NCI-H1048 (cell line): ENCODE measurements at places on chromosomes 16 and 17.

GRCh38 chr16:89369266-89369895 is 121.0 kb downstream of the ANKRD11 start:
- no peak for DNase-seq

DNA sequence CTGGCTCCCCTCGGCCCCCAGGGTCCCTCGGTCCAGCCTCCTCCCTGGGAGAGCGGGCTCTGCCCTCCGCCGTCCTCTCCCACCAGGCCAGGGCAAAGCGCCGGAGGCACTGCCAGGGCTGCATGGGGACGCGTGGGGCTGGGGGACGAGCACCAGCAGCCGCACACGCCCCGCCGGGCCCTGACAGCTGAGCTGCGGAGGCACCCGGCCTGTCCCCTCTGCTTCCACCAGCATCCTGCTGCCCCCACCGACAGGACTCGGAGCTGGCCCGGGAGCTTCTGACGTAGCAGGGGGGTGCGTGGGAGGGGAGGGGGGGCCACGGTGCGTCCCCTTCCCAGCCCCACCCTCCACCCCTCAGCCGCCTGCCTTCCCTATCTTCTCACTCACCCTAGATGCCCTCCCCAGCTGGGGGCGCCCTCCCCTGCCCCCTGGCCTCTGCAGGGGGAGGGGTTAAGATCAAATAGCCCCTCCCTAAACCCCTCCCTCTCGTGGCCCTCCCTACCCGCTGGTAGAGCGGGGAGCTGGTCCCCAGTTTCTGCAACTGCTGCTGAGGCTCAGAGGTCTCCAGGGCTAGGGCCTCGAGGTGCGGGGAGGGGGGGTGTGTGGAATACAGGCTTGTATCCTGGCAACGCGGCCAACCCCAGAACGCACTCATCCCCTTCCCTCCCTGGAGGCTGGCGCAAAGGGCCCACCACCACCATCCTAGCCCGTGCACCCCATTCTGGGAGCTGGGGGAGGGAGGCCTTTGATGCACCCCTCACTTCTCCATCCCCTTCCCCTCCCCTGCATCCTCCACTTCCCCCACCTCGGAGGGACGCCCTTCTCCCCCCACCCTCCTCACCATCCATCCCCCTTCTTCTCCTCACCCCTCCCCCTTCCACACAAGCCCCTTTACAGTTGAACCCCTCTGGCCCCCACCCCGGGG is 1.0 kb downstream of the SRCIN1 start:
- no peak for DNase-seq

GRCh38 chr17:7903154-7904103 is 12.7 kb downstream of the RNF227 start:
- no peak for DNase-seq

DNA sequence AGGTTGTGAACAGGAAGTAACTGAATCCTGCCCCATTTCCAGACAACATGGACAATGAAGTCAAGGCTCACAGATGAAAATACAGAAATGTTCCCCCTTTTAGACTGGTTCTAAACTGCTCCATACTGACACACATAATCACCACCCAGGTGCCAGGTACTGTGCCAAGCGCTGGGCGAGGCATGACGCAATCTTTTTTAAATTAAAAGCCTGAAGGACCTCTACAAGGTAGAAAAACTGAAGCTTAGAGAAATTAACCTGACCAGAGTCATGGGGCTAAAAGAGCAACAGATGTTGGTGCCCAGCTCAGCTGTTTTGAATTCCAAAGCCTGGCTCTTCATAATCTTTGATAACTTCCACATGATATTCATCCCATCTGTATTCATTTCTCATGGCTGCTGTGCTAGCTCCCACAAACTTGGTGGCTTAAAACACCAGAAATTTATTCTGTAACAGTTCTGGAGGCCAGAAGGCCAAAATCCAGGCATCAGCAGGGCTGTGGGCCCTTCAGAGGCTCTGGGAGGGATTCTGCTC is 4.9 kb upstream of the RAB11FIP4 start:
- no peak for DNase-seq

- no peak for DNase-seq
These were observed 102.7 kb downstream of the CLEC16A start for GRCh38 chr16:11047057-11047456.

- no peak for DNase-seq
These were observed 2.8 kb upstream of the CACNG1 start for GRCh38 chr17:67041531-67041930.

DNA sequence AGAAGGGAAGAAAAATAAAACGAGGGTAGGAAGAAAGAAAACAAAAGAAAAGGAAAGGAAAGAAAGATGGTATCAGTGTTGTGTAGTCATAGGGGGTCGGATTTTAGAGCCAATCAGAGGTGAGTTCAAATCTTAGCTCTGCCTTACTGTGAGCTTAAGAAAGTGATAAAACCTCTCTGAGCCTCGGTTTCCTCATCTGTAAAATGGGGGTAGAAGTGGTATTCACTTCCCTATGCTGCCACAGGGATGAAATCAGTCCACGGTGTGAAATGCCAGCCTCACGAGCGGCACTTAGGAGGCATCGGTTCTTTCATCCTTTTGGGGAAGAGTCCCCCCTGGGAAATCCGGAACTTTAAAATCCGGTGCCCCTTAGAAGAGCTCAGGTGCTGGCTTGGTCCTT is 6.1 kb downstream of the KCNG4 start:
- no peak for DNase-seq

- DNase-seq = peak; percentile 63
These were observed 151.9 kb downstream of the MSI2 start for GRCh38 chr17:57408071-57408811.

DNA sequence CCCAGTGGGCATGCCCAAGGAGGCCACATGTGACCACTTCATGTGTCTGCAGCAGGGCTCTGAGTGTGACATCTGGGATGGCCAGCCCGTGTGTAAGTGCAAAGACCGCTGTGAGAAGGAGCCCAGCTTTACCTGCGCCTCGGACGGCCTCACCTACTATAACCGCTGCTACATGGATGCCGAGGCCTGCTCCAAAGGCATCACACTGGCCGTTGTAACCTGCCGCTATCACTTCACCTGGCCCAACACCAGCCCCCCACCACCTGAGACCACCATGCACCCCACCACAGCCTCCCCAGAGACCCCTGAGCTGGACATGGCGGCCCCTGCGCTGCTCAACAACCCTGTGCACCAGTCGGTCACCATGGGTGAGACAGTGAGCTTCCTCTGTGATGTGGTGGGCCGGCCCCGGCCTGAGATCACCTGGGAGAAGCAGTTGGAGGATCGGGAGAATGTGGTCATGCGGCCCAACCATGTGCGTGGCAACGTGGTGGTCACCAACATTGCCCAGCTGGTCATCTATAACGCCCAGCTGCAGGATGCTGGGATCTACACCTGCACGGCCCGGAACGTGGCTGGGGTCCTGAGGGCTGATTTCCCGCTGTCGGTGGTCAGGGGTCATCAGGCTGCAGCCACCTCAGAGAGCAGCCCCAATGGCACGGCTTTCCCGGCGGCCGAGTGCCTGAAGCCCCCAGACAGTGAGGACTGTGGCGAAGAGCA is 4.4 kb downstream of the WFIKKN2 start:
- DNase-seq = no peak

DNA sequence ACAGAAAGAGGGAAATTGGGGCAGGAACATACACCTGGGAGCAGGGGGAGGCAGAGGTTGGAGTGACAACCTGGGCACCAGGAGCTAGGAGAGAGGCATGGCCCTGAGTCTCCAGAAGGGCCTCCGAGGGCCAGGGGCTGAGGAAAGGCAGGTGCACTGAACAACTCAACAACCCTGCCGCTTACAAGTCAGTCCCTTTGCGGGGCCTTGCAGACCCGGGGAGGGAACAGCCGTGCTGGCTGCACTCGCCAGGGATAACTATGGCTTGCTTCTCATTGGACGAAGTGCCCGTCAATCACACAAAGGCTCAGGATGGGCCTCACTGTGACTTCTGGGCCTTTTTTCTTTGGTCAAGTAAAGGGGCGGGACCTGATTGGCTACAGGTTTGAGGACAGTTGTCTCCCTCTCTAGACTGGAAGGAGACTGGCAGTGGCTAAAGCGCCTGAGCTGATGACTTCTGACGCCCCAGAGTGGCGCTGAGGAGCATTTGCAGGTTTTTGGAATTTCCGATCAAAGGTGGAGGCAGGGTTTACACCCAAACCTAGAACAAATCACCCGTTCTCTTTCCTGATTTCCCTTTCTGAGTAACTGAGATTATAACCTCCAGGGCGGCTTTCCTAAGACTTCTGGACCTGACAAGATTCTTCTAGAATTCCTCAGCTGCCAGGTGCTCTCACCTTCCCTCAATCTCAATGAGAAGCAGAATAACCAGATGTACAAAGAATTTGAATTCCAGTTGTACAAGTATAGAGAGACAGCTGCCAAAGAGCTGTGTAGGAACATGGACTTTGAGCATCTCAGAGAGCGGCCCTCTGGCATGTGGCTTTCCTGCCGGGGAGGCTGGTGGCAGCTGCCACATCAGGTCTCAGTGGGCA is 27.6 kb upstream of the ST6GALNAC2 start:
- no peak for DNase-seq

DNA sequence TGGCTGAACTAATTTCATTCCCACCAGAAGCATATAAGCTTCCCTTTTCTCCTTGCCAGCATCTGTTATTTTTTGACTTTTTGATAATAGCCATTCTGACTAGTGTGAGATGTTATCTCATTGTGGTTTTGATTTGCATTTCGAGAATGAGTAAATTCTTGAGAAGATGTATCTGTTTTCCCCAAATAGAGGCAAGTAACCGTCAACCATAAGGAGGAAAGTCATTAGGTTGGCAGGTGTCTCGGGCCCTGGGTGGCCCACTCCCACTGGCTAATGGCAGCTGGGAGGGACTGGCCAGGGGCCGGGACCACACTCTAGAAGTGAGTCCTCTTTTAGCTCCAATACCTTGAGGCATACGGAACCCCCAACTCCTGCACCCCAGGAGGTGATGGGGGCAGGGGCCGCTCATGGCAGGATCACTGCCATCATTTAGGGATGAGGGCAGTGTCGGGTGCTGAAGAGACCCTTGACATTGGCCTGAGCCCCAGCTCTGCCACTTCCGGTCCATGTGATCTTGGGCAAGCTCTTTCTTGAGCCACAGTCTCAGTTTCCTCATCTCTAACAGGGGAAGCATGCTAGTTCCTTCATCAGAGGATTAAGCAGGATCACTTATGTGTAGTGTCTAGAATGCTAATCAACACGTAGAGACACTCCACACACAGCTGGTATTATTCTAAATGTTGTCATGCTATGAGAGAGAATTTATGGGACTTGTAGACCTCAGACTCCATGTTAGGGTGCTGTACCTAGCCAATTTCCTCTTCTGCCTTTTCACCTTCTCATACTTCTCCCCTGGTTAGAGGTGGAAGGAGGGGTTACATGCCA is 44.3 kb downstream of the RGS9 start:
- no peak for DNase-seq

- DNase-seq = no peak
These were observed 690 bp downstream of the RHOT1 start for GRCh38 chr17:32142857-32143526.

- DNase-seq = no peak
These were observed 3.5 kb downstream of the CTNS start for GRCh38 chr17:3639981-3640596.

DNA sequence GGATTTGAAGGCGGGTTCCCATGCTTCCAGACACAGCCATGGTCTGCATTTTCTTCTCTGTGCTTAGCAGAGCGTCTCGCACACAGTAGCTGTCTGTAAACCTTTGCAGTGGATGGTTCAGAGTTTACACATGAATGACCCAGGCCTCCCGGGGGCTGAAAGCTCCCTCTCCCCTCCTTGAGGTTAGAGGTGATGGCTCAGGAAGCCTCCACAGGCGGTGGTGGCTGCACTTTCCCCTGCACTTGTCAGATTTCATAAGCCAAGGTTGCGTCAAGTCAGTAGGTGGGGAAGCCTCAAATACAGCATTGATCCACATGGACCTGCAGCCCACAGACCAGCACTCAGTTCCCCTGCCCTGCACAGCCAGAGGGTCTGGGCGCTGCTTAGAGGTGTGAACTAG is 211.9 kb downstream of the KATNIP start:
- no peak for DNase-seq

DNA sequence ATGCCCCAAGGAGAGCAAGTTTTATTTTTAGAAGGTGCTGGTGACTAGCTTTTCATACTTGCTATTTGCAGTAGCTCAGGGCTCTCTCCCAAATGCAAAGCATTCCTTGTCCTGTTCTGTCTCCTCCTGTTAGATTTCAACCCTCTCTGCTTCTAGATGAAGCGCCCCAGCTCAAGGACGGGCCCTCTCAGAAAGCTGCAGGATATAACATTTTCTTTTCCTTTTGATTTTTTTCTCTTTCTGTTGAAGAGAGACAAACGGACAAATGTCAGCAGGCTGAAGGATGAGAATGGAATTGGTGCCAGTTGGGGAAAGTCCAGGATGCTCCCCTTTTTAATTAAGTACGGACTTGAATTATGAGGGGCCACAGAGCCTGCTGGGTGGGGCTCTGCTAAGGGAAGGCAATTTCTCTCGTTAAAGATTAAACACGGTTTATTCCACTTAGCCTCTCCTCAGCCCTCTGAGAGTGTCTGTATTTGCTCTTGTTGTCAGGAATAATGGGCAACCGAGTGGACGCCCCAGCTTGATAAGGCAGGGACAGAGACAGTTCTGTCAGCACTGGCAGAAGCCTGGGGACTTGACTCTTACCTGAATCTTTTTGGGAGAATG is 6.2 kb upstream of the ETV4 start:
- no peak for DNase-seq

DNA sequence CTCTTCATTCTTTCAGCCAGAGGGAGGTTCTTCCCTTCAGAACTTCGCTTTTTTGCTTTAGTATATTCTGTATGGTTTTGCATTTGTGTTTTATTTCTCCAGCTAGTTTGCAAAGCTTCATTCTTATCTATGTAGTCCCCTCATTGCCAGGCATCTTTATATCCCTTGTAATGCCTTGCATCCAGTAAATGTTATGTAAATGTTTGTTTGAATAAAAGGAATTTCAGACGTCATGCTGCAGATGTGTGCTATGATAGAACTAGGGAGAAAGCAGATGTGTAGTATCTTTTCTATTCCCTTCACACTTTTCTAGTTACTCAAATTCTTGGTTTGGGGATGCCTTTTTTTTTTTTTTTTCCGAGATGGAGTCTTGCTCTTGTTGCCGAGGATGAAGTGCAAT is 62.6 kb upstream of the RASL10B start:
- DNase-seq = no peak

DNA sequence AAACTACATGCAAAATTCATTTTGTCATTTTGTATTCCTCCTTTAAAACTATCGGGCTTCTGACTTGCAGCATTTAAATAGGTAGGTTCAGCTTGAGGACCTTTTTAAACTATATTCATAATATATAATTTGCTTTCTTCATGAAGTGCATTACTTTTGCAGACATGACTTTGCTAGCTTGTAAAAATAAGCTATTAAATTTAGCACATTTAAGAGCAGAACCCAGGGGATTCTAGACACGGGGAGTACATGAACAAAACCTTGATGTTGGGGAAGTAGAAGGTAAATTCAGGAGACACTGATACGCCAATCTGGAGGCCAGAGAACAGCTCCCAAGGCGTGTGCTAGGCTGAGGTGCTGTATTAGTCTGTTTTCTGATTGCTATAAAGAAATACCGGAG is 32.3 kb upstream of the NUDT7 start:
- DNase-seq = no peak

GRCh38 chr17:2959371-2960130 is 103.9 kb downstream of the OR1D5 start:
- no peak for DNase-seq

GRCh38 chr16:47045459-47045858 is 72.0 kb upstream of the DNAJA2 start:
- DNase-seq = no peak

GRCh38 chr16:84471966-84472365 is 32.5 kb downstream of the MEAK7 start:
- DNase-seq = no peak

GRCh38 chr16:56988161-56988947 is 1.0 kb upstream of the NLRC5 start:
- no peak for DNase-seq
